ENCODE measurements at places on chromosomes 2 and 18. TPM values are rescaled to one million over a fixed set of nuclear protein-coding genes. Genes with fewer than 3 reads are reported as not detected.

Gene CNPPD1
- total RNA-seq = 67.7 TPM

Gene SAG
- not detected for total RNA-seq

Gene SATB2
- total RNA-seq = 5.0 TPM

GRCh38 chr2:36277881-36278523, 77.6 kb upstream of the CRIM1 start:
- no peak for DNase-seq

All from lower lobe of right lung (tissue), 2 donors.